Peyer's patch (tissue), 4 donors: ENCODE measurements at places on chromosomes 11 and 22.

- H3K36me3 ChIP-seq = no peaks in the 10 kb centered on the region
- DNase-seq = no peak
- peaks cover 17% of the 10 kb centered on the region for H3K4me1 ChIP-seq
- no peaks in the 10 kb centered on the region for H3K27me3 ChIP-seq
- no peak overlapping the region for H3K27ac ChIP-seq
Measured at GRCh38 chr11:47182380-47182779, 3.9 kb downstream of the PACSIN3 start.

DNA sequence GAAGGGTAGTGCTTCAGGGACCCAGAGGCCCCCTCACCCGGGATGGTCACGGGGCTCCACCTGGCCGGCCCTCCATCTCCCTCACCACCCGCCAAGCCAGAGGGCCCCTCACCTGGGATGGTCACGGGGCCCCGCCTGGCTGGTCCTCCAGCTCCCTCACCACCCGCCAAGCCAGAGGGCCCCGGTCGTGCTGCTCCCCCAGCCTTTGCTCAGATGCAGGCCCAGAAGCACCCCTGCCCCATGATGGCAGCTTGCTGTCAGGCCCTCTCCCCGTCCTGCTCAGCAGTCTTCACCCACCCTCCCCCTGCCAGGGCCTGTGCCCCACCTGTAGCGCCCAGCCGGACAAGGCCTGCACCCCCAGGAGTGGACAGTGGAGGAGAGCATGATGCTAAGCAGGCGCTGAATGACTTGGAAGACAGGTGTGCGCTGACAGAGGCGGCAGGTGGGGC lies 7.3 kb downstream of the DENND6B start:
- H3K27ac ChIP-seq = no peak overlapping the region
- H3K4me1 ChIP-seq = no peaks in the 10 kb centered on the region
- no peaks in the 10 kb centered on the region for H3K36me3 ChIP-seq
- no peaks in the 10 kb centered on the region for H3K27me3 ChIP-seq

- H3K36me3 ChIP-seq = no peaks in the 10 kb centered on the region
- H3K4me3 ChIP-seq = no peak overlapping the region
- H3K27me3 ChIP-seq = no peaks in the 10 kb centered on the region
- no peaks in the 10 kb centered on the region for H3K4me1 ChIP-seq
- no peak overlapping the region for H3K27ac ChIP-seq
Measured at GRCh38 chr11:25441421-25441820, 890.5 kb upstream of the ANO3 start.

GRCh38 chr22:28481725-28482124 lies 197.9 kb downstream of the TTC28 start:
- H3K36me3 ChIP-seq = no peaks in the 10 kb centered on the region
- H3K27me3 ChIP-seq = no peaks in the 10 kb centered on the region
- DNase-seq = no peak
- H3K27ac ChIP-seq = no peak overlapping the region
- no peaks in the 10 kb centered on the region for H3K4me1 ChIP-seq

GRCh38 chr22:29937940-29938693 lies 55.1 kb downstream of the MTMR3 start:
- H3K4me1 ChIP-seq = peaks cover 3% of the 10 kb centered on the region
- DNase-seq = no peak
- no peaks in the 10 kb centered on the region for H3K27me3 ChIP-seq
- no peaks in the 10 kb centered on the region for H3K36me3 ChIP-seq
- H3K27ac ChIP-seq = no peak overlapping the region

GRCh38 chr11:30358536-30358935 lies 35.6 kb downstream of the ARL14EP start:
- H3K4me1 ChIP-seq = no peaks in the 10 kb centered on the region
- DNase-seq = no peak
- no peak overlapping the region for H3K27ac ChIP-seq
- H3K36me3 ChIP-seq = no peaks in the 10 kb centered on the region
- H3K4me3 ChIP-seq = no peak overlapping the region
- no peaks in the 10 kb centered on the region for H3K27me3 ChIP-seq

- no peaks in the 10 kb centered on the region for H3K4me1 ChIP-seq
- no peak overlapping the region for H3K27ac ChIP-seq
- peak overlapping the region; percentile 57 for H3K4me3 ChIP-seq
Measured at GRCh38 chr11:77410076-77410827, 63.6 kb downstream of the PAK1 start.

DNA sequence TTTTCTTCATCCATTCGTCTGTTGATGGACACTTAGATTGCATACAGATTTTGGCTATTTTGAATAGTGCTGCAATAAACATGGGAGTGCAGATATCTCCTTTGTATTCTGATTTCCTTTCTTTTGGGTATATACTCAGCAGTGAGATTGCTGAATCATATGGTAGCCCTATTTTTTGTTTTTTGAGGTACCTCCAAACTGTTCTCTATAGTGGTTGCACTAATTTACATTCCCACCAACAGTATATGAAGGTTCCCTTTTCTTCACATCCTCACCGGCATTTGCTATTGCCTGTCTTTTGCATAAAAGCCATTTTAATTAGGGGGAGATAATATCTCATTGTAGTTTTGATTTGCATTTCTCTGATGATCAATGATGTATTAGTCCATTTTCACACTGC lies 96.1 kb downstream of the PRR5L start:
- H3K4me1 ChIP-seq = no peaks in the 10 kb centered on the region
- no peak for DNase-seq
- H3K27ac ChIP-seq = no peak overlapping the region
- no peak overlapping the region for H3K4me3 ChIP-seq
- H3K36me3 ChIP-seq = no peaks in the 10 kb centered on the region
- H3K27me3 ChIP-seq = no peaks in the 10 kb centered on the region

DNA sequence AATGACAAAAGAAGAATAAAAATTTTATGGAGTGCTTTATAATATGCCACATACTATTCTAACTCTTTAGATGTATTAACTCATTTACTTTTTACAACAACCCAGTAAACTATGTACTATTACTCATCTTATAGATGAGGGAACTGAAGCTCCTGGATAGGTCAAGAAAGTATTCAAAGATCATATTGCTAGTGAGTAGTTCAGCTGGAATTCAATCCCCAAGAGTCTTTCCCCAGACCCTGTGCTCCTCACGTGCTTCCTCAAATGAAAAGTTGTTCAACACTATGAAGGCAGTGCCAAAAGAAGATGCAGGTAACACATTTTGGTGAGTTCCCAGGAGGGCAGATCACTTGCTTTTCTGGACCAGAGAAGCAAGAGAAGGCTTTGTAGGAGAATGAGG lies 46.8 kb downstream of the BTG4 start:
- no peaks in the 10 kb centered on the region for H3K27me3 ChIP-seq
- H3K4me3 ChIP-seq = no peak overlapping the region
- no peak for DNase-seq

DNA sequence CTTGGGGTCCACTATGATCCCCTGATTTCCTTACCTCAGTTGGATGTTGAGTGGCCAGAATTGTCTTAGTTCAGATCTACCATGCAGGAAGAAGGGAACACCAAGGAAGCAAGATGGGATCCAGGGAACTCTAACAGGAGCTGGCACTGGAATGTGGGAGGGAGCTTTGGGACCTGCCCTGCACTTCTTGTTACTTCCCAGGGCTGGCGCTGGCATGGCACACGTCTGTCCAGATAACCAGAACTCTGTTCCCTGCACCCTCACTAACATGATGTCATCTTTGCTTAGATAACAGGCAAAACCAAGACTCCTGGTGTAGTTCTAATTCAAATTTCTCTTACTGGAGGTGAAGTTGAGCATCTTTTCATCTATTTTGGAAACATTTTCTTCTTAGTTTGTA lies 550.0 kb downstream of the MN1 start:
- H3K4me3 ChIP-seq = no peak overlapping the region
- H3K27ac ChIP-seq = no peak overlapping the region
- no peak for DNase-seq
- no peaks in the 10 kb centered on the region for H3K36me3 ChIP-seq

DNA sequence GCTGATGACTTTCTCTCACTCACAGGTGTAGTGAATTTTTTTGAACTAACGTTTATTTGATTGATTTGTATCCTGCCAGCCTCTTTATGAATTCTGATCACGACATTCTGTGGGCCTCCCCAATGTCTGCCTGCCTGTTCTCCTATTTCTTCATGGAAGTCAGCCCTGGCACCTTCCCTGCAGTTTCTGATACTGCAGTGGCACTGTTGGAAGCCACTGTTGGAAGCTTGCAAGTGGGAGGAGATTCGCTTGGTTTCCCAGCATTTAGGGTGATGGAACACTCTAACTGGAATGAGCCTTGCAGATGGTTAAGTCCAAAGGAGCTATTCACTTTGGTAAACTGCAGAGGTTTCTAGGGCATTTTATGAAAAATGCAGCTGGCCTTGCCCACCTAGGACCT lies 1.3 kb upstream of the THY1 start:
- no peaks in the 10 kb centered on the region for H3K36me3 ChIP-seq
- H3K4me1 ChIP-seq = no peaks in the 10 kb centered on the region
- DNase-seq = no peak
- no peaks in the 10 kb centered on the region for H3K27me3 ChIP-seq
